ACHN (cell line): ENCODE measurements at places on chromosomes 1 and 21.

DNA sequence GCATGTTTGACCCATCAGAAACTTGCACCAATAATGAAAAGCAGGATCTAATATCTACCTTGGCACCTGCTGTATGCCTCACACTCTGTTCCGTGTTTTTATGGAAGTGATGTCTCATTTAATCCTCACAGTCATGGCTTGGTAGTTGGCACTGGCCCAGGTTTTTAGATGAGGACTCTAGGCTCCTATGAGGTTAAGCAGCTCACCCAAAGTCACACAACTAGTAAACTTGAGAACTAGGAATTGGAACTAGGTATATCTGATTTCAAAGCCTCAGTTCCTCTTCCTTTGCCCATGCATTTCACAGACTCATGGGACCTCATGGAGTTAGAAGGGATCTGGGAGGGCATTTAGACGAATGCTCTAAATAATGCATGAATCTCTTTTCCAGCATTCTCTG lies 21.3 kb upstream of the TARBP1 start:
- DNase-seq = no peak

GRCh38 chr21:23152130-23152529 lies 2153.9 kb downstream of the NCAM2 start:
- DNase-seq = no peak

GRCh38 chr1:13753636-13754402 lies 53.8 kb downstream of the PRDM2 start:
- DNase-seq = no peak

DNA sequence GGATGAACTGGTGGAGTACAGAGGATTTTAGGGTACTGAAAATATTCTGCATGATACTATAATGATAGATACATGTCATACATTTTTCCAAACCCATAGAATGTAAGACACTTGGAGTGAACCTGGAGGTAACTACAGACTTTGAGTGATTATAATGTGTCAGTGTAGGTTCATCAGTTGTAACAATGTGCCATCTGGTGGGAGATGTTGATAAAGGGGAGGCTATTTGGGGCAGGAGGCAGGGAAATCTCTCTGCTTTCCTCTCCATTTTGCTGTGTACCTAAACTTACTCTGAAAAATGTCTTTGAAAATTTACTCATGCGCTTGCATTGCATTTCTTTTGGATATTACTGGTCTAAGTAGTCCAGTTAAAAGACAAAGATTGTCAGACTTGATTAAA lies 35.2 kb downstream of the PTBP2 start:
- DNase-seq = peak; percentile 3

DNA sequence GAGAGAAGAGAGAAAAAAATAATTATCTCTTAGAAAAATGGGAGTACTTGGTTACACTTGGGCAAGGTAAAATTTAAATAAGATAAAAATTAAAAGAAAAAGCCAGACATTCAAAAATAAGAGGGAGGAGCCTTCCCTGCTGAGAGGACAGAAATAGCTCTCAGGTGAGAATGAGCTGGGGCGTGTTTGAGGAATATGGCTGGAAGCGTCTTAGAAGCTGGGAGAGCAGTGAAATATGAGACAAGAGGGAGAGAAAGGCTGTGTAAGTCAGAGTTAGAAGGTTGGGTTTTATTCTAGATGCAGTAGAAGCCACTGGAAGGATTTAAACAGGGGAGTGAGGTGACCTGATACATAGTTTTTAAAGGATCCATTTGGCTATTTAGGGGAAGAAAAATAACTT lies 154.2 kb upstream of the L1TD1 start:
- no peak for DNase-seq
